ENCODE measurements at places on chromosomes 3 and 15.

GRCh38 chr3:160245261-160245800 is 20.1 kb downstream of the C3orf80 start:
- no peak for DNase-seq

- no peak for DNase-seq
Measured at GRCh38 chr3:80374423-80374822, 606.6 kb upstream of the ROBO1 start.

DNA sequence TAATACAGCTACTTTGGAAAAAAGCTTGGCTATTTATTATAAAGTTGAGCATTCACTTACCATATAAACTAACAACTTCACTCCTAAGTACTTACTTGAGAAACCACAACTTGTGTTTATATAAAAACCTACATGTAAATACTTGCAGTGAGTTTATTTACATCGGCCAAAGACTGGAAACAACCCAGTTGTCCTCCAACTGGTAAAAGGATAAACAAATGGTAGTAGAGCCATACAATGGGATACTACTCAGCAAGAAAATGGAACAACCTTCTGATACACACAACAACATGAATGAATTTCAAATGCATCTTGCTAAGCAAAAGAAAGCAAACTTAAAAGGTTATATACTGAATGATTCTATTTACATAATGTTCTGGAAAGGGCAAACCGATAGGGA is 63.7 kb downstream of the SLC7A14 start:
- no peak for DNase-seq

DNA sequence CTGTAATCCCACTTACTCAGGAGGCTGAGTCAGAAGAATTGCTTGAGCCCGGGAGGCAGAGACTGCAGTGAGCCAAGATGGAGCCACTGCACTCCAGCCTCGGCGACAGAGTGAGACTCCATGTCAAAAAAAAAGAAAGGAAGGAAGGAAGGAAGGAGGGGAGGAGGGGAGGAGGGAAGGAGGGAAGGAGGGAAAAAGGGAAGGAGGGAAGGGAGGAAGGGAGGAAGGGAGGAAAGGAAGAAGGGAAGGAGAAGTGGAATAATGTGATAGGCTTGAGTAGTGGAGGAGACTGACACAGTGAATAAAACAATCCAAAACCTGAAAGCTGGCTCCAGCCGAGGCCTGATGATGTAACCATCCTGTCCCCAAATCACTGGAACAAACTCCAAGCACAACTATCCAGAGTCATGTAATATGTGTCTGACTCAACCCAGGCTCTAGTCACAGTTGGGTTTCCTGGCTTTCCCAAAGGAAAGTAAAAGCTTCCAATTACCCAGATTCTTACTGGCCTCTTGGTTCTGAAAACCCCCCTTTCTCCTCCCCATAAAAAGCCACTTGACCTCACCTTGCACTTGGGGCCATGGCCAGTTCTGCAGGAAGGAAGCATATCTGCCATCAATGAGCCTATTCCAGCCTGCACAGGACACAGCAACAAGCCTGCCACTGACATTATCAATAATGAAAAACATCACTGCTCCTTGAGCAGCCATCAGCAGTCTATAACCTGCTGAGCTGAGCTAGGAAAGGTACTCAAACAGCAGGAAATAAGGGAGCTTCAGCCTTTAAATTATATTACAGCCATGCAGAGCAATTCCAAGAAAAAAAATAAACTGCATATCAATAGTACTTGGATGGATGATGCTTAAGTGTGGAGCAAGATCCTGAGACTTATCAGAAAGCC is 48.3 kb downstream of the MB21D2 start:
- DNase-seq: no peak

DNA sequence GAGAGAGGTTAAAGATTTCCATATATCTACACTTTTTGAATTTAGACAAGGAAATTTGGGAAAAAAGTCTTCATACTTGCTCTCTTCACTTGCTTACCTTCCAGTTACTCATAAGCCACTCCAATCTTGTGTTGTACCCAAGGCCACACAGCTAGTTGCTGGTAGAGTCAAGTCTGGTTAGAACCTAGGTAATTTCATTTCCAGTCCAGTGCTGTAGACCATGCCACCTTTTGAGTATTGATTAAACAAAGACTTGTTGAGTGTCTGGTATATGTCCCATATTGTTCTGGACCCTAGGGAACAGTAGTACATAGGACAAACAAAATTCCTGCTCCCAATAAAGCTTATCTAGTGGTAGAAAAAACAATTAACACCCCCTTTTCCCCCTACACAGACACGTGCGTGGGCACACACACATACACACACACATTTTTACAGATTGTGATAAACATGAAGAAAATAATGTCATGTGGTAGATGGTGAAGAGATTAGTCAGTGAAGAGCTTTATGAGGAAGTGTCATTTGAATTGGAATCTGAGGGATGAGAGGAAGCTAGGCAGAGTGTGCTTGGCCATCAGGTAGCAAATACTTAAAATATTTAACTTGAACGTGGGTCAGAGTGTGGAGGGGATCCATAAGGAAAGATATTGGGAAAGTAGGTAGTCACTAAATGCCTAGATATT is 2.1 kb downstream of the CMC1 start:
- no peak for DNase-seq

All from activated naive CD4-positive, alpha-beta T cell treated with anti-CD3 and anti-CD28 coated beads, Interleukin-2, amount 10 ng/mL, durations not matched to agents 7 days and 5 days (primary cell).